ENCODE measurements at places on chromosomes 2 and 18.

DNA sequence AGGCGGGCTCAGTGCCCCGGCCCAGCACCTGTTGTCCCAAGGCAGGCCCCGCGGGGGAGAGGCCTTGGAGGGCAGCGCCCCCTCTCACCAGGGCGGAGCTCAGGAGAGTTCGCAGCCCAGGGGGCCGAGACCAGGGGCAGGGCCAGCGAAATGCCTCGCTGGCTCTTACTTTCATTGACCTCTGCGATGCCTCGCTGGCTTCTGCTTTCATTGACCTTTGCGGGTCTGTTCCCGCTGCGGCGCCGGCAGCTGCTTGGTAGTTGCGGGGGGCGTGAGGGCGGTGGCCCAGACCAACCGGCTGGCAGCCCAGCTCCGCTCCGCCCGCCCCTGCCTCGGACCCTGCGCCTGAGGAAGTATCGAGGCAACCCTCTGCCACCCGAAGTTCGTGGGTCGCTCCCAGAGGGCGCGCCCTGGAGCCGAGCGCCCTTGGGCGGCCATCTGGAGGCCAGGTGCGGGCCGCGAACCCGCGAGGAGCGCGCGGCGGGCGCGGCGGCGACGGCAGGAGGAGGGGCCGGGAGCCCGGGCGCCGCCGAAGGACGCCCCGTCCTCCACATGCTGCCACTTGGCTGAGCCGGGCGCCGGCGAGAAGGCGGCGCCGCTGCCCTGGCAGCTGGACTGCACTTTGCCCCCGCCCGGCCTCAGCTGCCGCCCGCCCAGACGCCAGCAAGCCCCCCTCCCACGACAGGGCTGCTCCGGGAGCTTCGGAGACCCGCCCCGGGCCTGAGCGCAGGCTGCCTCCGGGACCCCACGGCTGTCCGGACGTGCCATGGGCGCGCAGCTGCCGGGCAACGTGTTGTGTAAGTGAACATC lies 118.0 kb upstream of the MSTN start:
- peak; percentile 80 for DNase-seq

DNA sequence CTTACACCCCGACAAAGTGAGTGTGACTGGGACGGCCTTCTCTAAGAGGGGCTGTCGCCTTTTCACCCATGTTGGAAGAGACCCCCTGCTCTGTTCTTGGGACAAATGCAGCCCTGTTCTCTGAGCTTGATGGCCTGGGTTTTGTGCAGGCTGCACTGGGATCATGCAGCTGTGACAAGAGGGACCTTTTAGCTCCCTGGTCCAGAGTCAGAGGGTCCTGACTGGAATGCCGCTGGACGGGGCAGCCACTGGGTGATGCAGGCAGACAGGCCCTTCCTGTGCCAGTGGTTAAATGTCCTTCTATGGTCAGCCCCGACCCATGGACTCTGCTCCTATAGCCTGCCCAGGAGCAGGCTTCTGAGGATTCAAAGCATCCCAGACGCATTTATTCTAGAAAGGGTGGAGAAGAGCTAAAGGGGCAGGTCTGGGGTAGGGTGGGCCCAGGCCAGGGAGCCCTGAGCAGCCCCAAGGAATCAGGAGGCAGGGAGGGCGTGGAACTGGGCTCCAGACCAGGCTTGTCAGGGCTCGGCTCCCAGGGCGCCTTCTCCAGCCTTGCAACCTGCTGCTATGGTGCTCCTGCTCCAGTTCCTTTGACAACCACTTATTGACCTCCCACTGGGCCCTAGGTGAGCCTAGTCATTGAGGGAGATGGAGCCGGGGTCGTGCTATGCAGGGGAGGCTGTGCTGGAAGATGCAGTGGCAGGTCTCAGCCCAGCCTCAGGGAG lies 277.9 kb upstream of the HS6ST1 start:
- DNase-seq: no peak

DNA sequence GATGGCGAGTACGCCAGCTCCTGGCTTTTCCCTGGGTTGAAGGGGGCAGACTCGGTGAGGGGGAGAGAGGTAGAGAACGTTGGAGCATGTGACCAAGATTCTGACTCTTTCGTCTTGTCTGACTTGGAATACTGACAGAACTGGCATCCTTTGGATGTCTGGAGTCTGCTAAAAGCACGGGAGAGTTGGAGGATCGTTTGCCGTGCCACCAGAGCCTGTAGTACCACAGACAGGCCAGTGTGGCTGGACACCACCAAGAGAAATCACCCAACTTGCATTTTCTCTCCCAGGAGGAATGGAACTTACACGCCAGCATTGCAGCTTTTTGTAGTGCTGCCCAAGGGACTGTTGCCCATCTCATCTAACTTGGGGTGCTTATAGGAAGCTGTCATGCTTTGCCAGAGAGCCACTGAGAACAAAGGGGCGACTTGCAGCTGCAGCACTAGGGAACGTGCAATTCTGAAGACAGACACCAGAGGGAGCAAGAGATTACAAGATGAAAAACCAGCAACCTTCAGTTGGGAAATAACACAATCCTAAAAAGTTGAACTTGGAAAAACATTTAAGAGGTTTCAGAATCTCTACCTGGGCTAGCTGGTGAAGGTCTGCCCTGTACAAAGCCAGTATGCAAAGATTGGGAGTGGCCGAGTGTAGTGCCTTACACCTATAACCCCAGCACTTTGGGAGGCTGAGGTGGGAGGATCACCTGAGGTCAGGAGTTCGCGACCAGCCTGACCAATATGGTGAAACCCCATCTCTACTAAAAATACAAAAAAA lies 24.1 kb downstream of the PSMG2 start:
- DNase-seq: peak; percentile 74

GRCh38 chr2:217834057-217834620 lies 168.7 kb downstream of the TNS1 start:
- DNase-seq: no peak

- DNase-seq: no peak
These were observed 67.3 kb upstream of the SALL3 start for GRCh38 chr18:78912336-78912735.

GRCh38 chr2:116499389-116499788 lies 1315.1 kb upstream of the DDX18 start:
- DNase-seq: no peak

DNA sequence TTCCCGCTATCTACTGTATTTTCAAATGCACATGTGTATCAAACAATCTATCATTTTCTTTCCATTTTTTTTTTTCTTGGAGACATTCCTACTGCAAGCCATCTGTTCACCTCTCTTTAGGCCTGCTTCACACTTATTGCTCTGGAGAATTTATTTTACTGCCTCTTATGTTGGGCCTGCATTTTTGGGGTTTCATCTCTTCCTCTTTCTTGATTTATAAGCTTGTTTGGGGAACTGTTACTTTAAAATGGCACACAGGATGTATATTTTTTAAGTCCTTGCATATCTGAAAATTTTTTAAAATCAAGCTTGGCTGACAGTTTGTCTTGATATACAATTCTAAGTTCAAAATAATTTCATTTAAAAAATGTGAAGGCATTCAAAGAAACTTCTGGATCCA lies 3.5 kb upstream of the RAB27B start:
- no peak for DNase-seq

- DNase-seq: no peak
These were observed 65.5 kb downstream of the ZNF516 start for GRCh38 chr18:76429262-76430126.

DNA sequence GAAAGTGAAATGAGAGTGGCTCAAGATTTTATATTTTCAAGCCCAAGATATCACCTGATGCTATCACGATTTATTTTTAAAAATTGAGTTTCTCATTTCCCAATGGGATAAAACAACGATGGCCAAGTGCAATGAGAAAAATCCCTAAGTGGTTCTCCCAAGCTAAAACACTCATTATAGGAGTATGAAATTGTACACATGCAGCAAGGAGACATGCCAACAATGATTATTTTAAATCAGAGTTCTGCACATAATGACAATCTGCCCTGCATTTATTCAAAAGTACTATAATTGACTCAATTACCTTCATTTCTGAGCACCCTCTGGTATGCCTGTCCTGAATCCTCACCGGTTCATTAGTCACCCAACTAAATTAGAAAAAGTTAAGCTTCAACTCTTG lies 12.7 kb downstream of the CYTIP start:
- no peak for DNase-seq

DNA sequence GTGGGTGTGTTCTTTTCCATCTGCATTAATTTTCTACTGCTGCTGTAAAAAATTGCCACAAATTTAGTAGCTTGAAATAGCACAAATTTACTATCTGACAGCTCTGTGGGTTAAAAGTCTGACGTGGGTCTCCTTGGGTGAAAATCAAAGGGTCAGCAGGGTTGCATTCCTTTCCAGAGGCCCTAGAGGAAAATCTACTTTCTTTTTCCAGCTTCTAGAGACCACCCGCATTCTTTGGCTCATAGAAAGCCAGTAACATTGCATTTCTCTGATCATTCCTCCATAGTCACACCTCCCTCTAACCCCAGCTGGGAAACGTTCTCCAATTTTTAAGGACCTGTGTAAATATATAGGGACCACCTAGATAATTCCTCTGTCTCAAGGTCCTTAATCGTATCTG lies 128.8 kb downstream of the ATL2 start:
- no peak for DNase-seq

DNA sequence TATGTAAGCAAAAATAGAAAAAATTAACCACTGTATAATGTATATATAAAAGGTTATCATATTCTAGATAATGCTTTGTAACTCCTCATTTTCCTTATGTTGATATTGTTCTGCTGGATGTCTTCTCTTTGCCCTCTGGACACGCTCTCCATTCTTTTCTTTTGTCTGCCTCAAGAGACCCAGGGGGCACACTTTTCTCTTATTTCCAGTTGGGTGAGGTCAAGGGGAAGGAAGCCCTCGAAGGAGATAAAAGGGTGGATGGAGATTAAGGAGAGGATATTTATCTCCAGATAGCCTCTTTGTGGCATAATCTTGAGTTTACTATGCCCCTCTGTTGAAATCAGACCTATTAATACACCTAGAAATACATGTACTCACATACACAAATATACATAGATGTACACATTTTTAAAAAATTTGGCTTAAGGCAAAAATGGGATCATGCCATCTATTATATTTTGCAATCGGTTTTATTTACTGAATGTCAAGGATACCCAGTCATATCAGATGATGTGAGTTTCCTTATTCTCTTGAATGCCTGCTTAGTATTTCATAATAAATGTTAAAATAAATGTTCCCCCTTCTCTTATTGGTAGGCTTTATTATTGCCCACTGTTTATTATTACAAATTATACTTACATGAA lies 65.3 kb downstream of the LCLAT1 start:
- no peak for DNase-seq

DNA sequence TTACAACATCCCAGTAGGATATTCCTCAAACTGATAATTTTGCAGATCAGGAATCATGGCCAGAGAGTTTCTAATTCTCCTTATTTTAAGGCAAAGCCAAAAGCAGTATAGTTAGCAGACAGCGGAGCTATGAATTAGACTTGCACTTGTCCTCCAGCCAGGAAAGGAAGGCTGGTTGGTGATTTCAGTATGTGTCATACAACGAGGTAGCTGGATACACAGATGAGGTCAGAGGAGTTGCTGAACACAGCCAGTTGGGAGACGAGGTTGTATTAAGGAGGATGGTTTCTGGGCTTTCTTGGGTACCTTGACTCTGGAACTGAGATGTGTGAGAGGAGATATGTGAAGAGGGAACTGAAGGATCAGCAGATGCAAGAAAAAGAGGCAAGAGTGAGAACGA lies 185.2 kb downstream of the SOX11 start:
- DNase-seq: no peak

GRCh38 chr2:1717113-1717512 lies 27.2 kb downstream of the PXDN start:
- no peak for DNase-seq

- DNase-seq: peak; percentile 76
These were observed 431 bp upstream of the CNRIP1 start for GRCh38 chr2:68320118-68320641.

DNA sequence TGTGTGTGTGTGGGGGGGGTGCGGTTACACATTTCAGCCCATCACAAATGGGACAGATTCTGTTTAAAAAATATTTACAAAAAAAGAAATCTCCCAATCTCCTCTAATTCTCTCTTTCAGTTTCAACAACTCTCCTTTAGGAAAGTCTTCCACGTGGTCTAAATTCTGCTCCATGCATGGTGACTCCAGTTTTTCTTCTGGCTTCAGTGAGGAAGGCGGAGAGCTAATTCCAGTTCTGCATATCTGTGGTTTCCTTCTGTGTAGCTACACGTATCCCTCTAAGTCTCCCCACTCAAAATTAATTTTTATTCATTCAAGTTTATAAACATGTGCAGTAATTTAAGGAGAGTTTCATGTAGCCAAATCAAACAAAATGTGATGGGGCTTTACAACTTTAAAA lies 111.6 kb downstream of the SLC4A3 start:
- no peak for DNase-seq

GRCh38 chr18:50053111-50053510 lies 141.8 kb downstream of the MYO5B start:
- no peak for DNase-seq

DNA sequence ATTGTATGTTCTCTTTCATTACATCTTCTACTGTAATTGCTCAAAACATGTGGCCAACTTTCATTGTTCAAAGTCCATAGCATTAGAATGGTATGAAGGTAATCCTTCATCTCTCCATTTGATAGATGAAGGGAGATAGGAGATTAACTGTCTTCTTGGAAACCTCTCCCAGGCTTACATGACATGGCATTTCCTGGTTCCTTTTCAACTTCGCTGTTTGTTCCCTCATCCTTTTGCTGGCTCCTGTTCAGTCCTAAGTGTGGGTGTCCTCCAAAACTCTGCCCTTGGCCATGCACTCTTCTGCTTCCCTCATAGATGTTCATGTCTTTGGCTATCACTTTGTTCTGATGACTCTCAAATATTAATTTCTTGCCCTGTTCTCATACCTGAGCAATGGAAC lies 13.8 kb downstream of the NEB start:
- no peak for DNase-seq

DNA sequence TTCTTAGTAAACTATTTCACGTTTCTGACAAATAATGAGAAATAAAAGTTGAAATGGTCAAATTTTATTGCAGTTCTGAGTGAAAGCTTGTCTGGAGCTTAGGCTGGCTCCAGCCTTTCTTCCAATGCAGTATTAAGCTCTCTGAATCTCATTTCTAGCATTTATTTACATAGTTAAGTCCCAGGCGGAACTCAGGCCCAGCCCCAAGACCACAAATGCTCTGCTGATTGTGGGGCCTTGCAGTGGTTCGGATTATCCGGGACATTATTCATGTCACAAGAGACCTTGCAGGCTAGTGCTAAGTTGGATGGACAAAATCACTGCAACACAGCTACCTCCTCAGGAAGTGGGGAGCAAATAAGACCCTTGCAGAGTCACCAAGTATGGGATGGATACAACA lies 2009.3 kb upstream of the CELF4 start:
- DNase-seq: no peak

GRCh38 chr2:48529676-48530032 lies 300 bp upstream of the STON1 start:
- DNase-seq: no peak

GRCh38 chr18:10454681-10455557 lies 484 bp downstream of the APCDD1 start:
- DNase-seq: no peak

- no peak for DNase-seq
These were observed 38.6 kb upstream of the CHST9 start for GRCh38 chr18:27223526-27224291.

- DNase-seq: no peak
These were observed 225.8 kb downstream of the PTGR3 start for GRCh38 chr18:74982946-74983635.

- no peak for DNase-seq
These were observed 76.7 kb downstream of the RND3 start for GRCh38 chr2:150410809-150411208.

GRCh38 chr18:383135-383534 lies 115.3 kb upstream of the THOC1 start:
- DNase-seq: no peak

GRCh38 chr2:124347209-124347608 lies 322.1 kb downstream of the CNTNAP5 start:
- DNase-seq: no peak
